A673 (cell line): ENCODE measurements at places on chromosomes 6 and 20. TPM values are rescaled to one million over a fixed set of nuclear protein-coding genes. Genes with fewer than 3 reads are reported as not detected.

DNA sequence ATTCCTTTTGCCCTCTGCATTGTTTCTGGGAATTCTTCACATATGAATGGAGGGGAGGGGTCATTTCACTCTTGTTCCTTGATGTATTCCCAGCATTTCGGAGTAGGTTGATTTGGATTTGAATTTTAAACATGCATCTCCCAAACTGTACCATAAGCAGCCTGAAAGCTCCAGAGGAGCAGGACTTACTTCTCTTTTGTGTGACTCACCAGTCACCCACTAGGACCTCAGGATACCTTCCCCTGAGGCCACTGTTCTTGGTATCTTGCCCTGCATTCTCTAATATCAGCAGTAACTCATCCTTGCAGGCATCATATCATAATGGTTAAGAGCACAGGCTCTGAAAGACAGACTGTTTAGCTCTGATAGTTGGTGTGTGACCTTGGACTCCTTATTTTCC lies 703 bp downstream of the MRPL2 start:
- DNase-seq = no peak

DNA sequence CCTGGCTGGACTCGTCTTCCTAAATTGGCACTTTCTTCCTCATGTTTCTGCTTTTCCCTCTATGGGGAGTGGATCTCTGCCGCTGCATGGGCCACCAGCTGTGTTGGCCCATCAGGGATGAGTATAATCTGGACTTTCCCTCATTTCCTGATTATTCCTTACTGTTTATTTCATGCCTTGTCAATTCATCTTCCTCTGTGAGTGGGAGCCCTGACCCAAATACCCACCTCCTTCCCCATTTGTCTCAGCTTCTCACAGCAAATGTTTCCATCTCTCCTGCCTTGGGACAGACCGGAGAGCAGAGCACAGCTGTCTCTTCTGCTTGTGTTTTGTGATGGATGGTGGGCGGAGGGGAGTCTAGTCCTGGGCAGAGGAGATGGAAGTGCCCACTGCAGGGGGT lies 212.7 kb downstream of the UST start:
- DNase-seq = no peak

VNN1 gene
- total RNA-seq = not detected in 2 replicates

GRCh38 chr20:53813636-53814035 lies 220.0 kb upstream of the ZNF217 start:
- no peak for DNase-seq

DNA sequence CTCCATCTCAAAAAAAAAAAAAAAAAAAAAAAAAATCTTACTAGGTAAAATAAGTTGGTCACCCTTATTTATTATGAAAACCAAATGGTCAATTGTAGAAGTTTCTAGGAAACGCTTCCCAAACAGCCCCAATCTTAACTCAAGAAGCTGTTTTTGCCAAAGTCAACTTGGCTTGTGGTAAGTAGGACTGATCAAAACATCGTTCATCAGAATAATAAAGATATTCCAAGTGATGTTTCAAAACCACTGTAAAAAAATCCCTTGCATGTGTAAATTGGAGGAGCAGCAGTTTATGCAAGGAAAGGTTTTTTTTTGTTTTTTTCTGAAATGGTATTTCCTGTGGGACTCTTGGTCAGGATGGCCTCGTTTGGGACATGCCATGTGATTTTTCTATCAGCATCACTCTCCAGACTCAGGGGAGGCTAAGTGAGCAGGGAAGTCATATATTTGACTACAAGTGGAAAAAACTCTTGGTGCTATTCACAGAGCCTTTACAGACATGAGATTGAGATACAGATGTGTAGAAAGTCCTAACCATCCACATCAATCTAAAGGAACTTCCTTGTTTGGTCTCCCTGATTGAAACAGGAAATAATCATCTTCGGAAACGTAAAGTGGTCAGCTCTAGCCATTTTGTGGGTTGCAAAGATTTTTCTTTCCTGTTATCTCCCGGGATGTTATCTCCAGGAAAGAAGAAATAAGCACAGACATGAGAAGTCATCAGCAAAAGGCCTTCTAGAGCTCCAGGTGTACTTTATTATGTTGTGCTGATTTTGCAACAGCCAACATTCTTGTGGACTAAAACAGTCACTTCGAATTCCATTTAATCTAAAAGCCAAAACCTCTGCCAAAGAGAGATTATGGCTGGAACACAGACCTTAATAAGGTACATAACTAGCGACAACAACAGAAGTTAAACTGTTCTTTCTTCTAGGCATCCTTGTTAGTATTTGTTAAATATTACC lies 177.8 kb downstream of the EDN1 start:
- no peak for DNase-seq

SLC18B1 gene
- 24.4 and 25.2 TPM in 2 replicates for total RNA-seq

OR12D3 gene
- total RNA-seq = not detected in 2 replicates

DNAH8 gene
- total RNA-seq = not detected in 2 replicates

CNKSR3 gene
- total RNA-seq = 10.3 and 10.5 TPM in 2 replicates

DNA sequence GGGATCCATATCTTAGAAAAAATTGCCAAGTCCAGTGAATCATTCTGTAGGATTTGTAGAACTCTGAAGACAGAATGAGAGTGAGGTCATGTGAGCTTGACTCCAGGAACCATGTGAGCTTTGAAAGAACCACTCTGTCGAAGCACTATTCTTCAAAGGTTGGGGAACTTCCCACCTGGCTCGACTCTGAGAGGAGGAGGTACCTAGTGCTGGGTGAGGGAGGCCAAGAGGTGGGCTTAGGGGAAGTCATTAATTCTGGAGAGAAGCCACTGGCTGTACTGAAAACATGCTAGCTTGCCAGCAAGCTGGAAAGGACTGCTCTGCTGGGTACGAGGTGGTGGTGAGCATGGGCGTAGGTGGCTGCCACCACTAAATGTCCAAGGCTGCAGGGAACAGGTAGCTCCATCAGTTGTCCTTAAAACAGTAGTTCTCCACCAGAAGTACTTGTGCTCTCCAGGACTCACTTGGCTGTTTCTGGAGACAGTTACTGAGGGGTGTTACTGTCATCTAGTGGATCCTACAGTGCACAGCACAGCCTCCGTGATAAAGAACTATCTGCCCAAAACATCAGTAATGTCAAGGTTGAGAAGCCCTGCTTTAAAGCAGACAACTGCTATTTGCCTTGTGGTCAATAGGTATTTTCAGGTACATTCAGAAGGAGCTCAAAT lies 34.7 kb upstream of the SYNJ2 start:
- peak; percentile 41 for DNase-seq

DNA sequence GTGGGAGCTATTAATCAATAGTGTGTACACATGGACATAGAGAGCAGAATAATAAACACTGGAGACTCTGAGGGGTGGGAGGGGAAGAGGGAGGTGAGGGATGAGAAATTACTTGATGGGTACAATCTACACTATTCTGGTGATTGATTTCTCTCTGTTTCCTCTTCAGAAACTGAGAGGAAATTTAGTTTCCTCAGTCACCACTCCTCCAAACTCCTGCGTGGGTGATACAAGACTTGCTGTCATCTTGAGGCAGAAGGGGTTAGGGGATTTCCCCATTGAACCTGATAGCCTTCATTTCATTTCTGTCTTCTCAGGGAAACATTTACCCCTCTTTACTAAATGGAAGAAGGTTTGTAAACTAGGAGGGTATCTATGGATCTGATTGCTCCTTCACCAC lies 84.3 kb upstream of the ESR1 start:
- DNase-seq = no peak

FAM217B gene
- total RNA-seq = 26.6 and 27.9 TPM in 2 replicates

SAMD5 gene
- 4.3 and 6.1 TPM in 2 replicates for total RNA-seq

EPB41L2 gene
- 181 and 232 TPM in 2 replicates for total RNA-seq

OVOL2 gene
- not detected in 2 replicates for total RNA-seq

TREM2 gene
- not detected in 2 replicates for total RNA-seq

- no peak for DNase-seq
Observed at GRCh38 chr20:54004445-54004844, 65.9 kb downstream of the BCAS1 start.

GRCh38 chr20:37417617-37418467 lies 71.9 kb downstream of the SRC start:
- DNase-seq = no peak

DNA sequence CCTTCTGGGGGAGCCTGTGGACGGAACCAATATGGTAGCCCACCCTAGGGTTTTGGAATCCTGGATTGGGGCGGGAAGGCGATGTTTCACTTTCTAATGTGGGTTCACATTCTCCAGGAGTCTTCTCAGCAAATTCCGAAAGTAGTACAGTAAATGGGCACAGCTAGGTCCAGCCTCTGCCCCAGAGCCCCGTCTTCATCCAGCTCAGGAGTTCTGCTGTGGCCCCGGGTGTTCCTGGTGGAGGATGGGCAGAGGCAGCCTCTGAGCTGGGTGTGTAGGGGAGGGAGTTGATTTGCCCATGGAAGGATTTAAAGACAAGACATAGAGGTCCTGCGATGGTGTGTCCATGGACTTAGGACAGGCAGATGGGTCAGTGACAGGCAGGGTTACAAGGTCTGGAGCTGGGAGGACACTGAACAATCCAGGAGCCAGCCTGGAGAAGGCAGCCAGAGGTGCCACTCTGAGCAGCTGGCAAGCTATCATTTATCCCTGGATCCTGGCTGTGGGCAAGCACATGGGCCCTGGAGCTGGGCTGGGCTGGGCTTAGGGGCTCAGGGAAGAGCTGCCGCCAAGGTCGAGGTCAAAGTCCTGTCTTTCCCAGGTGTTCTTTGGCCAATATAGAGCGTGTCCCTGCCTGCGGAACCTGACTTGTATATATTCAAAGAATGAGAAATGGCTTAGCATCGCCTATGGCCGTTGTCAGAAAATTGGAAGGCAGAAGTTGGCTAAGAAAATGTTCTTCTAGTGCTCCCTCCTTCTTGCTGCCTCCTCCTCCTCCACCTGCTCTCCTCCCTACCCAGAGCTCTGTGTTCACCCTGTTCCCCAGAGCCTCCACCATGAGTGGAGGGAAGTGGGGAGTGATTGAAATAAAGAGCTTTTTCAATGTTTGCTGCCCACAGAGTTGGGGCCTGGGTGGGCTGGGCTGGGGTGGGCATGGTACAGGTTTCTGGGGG lies 6.7 kb downstream of the CLPSL1 start:
- DNase-seq = no peak

DNA sequence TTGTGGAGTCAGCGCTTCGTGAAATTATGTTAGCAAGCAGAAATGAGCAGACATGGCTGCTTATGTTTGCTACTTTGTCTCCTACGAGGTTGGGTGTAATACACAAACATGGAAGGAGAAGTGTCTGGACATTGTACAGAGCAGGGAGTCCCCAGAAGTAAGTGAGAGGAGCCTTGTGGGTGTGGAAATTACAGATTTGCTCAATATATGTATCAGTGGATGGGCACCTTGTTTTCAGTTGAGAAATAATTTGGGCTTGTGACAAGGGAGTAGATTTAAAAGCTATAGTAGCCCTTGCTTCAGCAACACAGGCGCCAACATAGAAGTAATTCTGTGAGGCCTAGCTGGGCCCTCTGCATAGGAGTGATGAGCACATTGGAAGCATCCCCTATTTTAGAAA lies 49.2 kb downstream of the HECA start:
- DNase-seq = no peak

TMC2 gene
- total RNA-seq = not detected in 2 replicates

DNA sequence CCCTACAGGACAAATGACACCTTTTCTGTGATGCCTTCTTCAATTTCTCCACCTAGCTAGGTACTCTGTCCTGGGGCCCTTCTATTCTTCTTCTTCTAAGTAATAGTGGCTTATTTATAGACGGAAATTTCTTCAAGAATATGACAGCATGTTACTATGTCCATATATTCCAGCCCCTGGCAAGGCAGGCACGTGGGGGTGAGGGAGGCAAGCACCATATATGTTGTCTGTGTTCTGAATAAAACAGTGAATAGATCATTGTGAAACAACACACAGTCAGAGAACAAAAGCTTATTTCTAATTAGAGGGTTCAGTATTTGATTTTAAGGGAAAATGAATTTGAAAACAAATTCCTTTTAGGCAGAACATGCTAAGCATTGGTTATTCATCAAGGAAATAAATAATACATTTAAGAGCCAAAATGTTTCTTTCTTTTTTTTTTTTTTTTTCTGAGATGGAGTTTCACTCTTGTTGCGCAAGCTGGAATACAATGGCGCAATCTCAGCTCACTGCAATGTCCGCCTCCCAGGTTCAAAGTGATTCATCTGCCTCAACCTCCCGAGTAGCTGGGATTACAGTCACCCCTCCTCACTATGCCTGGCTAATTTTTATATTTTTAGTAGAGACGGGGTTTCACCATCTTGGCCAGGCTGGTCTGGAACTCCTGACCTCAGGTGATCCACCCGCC lies 6.2 kb downstream of the HEBP2 start:
- DNase-seq = no peak

CLVS2 gene
- 84.9 and 89.6 TPM in 2 replicates for total RNA-seq

DNA sequence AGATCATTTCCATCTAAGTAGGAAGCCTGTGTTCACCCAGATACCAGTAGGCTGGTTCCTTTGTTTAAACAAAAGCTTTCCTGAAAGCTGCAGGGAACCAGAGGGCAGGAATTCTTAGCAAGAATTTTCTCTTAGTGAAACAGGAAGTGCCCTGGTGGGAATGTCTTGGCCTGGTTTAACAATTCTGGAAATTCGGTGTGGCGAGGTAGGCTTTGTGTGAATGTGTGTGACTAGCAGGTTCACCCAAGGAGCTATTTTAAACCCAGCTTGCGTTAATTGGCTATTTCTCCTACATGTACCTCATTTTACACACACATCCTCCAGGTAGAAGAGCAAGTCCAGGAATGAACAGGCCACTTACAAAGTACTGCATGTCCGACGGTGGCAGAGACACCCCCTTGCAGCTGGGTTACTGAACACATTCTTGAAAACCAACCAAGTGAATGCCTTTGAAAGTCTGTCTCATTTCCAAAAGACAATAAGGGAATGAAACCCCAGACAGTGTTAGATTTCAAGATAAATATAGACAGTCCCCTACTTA lies 64.6 kb downstream of the GFOD1 start:
- DNase-seq = peak; percentile 92

LRRC73 gene
- 0.58 and 0.94 TPM in 2 replicates for total RNA-seq
